Left ventricle myocardium inferior (tissue), 1 donor: ENCODE measurements at places on chromosomes 11 and 22. TPM values are rescaled to one million over a fixed set of nuclear protein-coding genes. Genes with fewer than 3 reads are reported as not detected.

- peak; percentile 70 for DNase-seq
These were observed at the start of gene SCN3B for GRCh38 chr11:123654566-123655081. Gene SCN3B (minus strand): TSS chr11:123654624. CDS start chr11:123653801, 823 bp downstream.

- no peak for DNase-seq
These were observed 742.9 kb downstream of the LRRC4C start for GRCh38 chr11:40716344-40717130.

DNA sequence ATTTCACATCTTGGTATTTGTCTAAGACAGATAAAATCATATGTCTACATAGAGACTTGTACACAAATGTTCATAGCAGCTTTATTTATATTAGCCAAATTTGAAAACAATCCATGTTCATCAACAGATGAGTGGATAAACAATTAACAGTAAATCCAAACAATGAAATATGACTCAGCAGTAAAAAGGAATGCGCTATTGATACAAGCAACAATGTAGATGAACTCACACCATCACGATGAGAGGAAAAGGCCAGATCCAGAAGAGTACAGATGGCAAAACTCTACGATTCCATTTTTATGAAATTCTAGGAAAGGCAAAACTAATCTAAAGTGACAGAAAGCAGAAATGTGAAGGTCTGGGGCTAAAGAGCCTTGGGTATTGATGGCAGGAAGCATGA lies 384.3 kb downstream of the NTM start:
- DNase-seq, result no peak

PRODH gene
- 13.3 TPM for total RNA-seq
